ENCODE measurements at places on chromosomes 3 and 15.

GRCh38 chr3:17946619-17947018, 204.2 kb upstream of the TBC1D5 start:
- DNase-seq: no peak

- peak; percentile 79 for DNase-seq
These were observed at the start of gene MTMR10 for GRCh38 chr15:30991255-30992235. Gene MTMR10 (minus strand): TSS chr15:30991628. CDS start chr15:30991506, 122 bp downstream.

DNA sequence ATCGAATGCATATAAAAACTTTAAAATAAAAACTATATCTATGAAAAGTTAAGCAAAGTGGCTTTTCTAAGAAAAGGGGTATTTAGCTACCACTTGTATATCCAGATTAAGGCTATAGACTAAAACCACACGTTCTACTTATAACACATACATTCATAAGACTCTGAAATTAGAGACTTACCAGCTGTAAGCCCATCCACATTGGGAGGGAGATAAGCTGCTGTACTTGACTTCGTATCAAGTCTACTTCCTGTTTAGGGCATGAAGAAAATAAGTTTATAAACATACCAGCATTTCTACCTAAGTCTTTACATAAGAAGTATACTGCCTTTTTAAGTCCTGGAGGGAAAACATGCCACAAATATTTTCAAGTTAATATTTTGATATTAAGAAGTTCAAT, 27.7 kb downstream of the AQR start:
- DNase-seq: no peak

- no peak for DNase-seq
These were observed 38.6 kb downstream of the TRPM1 start for GRCh38 chr15:31062911-31063310.

DNA sequence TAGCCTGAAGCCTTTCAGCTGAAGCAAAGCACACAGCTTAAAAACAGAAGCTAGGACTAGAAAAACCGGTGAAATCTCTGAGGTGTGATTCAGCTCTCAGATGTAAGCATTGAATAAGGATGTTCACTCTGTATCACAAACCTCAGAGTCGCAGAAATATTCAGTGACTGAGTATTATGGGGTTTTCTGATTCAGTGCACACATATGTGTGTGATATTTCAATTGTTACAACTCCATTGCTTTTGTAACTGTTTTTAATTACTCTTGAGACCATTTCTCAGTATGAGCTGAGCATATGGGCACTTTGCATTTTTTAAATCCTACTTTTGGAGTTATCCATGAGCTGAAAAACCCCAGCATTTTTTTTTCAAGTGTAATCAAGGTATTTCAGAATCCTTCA, 868.8 kb downstream of the NTRK3 start:
- no peak for DNase-seq

GRCh38 chr3:10448544-10448943, 56.8 kb downstream of the ATP2B2 start:
- no peak for DNase-seq
